Activated B cell treated with CpG ODN at 0.5 μM for 24 hours (primary cell): ENCODE measurements at places on chromosomes 16 and 17. TPM values are rescaled to one million over a fixed set of nuclear protein-coding genes. Genes with fewer than 3 reads are reported as not detected.

DNA sequence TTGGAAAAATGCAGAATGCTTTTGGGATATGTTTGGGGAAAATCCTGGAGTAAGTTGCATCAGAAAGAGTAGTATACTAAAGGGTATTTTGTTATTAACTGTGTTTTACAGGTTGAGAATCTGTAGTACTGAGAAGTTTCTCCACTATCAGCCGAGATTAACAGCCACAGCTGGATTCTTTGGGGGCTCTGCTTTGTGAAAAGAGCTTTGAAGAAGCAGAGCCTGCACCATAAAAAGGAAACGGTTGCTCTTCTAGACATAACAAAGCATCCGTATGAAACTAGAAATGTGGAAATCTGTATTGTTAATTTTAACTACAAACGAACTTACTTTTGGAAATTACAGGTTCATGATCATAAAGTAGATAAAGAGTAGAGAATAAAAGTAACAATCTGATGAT lies 5.3 kb downstream of the NLK start:
- H3K4me3 ChIP-seq: no peak overlapping the region
- no peak for DNase-seq
- H3K4me1 ChIP-seq: peaks cover 74% of the 10 kb centered on the region
- H3K36me3 ChIP-seq: peaks cover 6% of the 10 kb centered on the region

GRCh38 chr16:66434619-66435430 lies 7.7 kb downstream of the BEAN1 start:
- peaks cover 43% of the 10 kb centered on the region for H3K27me3 ChIP-seq
- no peaks in the 10 kb centered on the region for H3K4me1 ChIP-seq
- no peaks in the 10 kb centered on the region for H3K36me3 ChIP-seq
- H3K4me3 ChIP-seq: no peak overlapping the region
- DNase-seq: no peak
- no peak overlapping the region for H3K27ac ChIP-seq

DNA sequence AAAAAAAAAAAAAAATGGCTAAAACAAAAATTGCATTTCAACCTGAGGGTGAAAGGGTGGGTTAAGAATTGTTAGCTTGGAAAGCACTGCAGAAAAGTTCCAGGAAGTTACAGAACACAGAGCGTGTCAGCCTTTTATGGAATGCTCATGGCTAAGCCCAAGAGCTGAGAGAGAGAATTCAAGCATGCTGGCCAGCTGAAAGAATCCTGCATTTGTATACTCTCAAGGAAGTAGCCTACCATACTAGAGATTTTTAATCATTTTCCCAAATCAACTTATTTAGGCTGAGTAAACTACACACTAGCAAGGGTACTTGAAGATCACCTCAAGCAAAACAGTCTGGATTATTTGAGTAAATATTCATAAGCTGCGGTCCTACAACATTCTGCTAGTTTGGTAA lies 153.9 kb downstream of the KCNJ2 start:
- H3K27ac ChIP-seq: no peak overlapping the region
- H3K36me3 ChIP-seq: no peaks in the 10 kb centered on the region
- H3K4me1 ChIP-seq: no peaks in the 10 kb centered on the region
- no peak overlapping the region for H3K4me3 ChIP-seq
- no peaks in the 10 kb centered on the region for H3K27me3 ChIP-seq

WNT9B gene
- not detected in 2 replicates for total RNA-seq

GRCh38 chr17:58783380-58783779 lies 27.7 kb downstream of the PPM1E start:
- no peaks in the 10 kb centered on the region for H3K4me1 ChIP-seq
- H3K27me3 ChIP-seq: peaks cover 2% of the 10 kb centered on the region
- no peak overlapping the region for H3K27ac ChIP-seq
- no peak for DNase-seq

ABCA8 gene
- not detected in 2 replicates for total RNA-seq

FLOT2 gene
- 303 and 321 TPM in 2 replicates for total RNA-seq

EVI2B gene
- 104 and 111 TPM in 2 replicates for total RNA-seq

TSPOAP1 gene
- total RNA-seq: 16.7 and 22.5 TPM in 2 replicates

AKTIP gene
- total RNA-seq: 19.3 and 22.8 TPM in 2 replicates

P2RX1 gene
- 22.0 and 26.0 TPM in 2 replicates for total RNA-seq

DNA sequence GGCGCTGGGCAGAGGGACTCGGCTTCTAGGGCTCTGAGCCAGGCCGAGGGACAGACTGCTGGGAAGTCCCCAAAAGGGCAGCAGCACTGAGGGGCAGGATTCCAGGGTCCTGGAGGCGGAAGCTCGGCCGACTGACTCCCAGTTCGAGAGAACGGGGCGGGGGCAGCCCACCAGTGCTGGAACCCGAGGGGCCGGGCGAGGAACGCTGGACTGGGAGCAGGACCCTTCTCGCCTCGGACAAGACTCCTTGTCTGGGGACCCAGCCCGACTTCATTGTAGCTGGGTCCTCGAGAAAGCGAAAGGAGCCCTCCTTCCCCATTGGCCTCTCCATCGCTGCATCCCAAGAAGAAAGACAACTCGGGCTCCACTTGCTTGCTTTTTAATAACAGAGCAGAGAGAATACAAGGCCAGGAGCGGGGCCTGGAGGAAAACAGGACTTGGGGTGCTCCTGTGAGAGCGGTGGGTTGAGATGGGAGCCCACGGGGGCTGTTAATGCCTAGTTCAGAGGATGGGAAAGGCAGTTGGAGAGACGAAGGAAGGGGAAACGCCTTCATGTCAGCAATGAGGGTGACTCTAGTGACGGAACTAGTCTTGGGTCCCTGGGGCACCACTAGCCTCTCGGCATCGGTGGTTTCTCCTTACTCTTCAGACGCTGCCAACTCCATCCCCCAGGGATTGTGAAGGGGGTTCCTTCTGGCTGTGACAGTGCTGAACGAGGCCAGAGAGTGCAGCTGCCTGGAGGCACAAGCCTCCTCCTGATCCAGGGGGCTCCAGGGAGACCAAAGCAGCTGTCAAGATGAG lies 492 bp upstream of the CAMTA2 start:
- no peaks in the 10 kb centered on the region for H3K27me3 ChIP-seq
- H3K4me3 ChIP-seq: peak overlapping the region; percentile 92

TMIGD1 gene
- not detected in 2 replicates for total RNA-seq

- H3K36me3 ChIP-seq: peaks cover 18% of the 10 kb centered on the region
- peak overlapping the region; percentile 60 for H3K4me3 ChIP-seq
These were observed 1.2 kb upstream of the CBX4 start for GRCh38 chr17:79840269-79840988.

- H3K27ac ChIP-seq: no peak overlapping the region
- H3K36me3 ChIP-seq: no peaks in the 10 kb centered on the region
- no peak for DNase-seq
- H3K4me3 ChIP-seq: no peak overlapping the region
These were observed 79.9 kb upstream of the CBX4 start for GRCh38 chr17:79919164-79919585.

DNA sequence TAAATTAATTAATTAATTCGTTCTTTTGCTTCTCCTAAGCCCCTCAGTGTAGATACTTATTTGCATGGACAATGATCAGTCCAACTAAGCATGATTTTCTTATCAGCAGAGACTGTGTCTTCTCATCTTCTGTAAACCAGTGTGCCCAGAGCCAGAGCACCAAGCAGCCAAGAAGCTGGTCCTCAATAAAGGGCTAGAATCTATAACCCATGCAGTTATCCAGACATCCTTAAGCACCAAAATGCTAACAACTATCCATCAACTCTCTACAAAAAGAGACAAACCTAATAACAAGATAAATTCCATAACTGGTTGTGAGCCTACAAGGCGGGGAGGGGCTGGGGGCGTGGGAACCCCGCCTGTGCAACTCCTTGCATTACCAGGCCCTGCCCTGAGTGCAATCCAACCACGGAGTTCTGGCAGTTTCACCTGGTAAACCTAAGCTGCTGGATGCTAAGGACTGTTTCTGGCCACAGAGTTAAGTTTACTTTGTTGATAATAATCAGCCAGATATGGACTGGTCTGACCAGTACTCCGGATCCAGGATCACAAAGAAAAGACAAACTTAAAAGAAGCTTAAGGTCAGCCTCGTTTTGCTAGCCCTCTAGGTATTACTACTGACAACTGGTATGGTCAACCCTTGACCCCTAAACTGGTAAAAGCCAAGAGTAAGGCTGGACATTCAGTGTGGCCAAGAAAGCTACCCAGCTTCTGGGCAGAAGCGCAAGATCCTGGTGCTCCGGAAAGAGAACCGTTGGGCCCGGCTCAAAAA lies 51.5 kb downstream of the ZFHX3 start:
- H3K4me3 ChIP-seq: no peak overlapping the region
- no peaks in the 10 kb centered on the region for H3K27me3 ChIP-seq
- no peaks in the 10 kb centered on the region for H3K36me3 ChIP-seq
- no peak for DNase-seq
- no peak overlapping the region for H3K27ac ChIP-seq

TBC1D3K gene
- not detected in 2 replicates for total RNA-seq

DNA sequence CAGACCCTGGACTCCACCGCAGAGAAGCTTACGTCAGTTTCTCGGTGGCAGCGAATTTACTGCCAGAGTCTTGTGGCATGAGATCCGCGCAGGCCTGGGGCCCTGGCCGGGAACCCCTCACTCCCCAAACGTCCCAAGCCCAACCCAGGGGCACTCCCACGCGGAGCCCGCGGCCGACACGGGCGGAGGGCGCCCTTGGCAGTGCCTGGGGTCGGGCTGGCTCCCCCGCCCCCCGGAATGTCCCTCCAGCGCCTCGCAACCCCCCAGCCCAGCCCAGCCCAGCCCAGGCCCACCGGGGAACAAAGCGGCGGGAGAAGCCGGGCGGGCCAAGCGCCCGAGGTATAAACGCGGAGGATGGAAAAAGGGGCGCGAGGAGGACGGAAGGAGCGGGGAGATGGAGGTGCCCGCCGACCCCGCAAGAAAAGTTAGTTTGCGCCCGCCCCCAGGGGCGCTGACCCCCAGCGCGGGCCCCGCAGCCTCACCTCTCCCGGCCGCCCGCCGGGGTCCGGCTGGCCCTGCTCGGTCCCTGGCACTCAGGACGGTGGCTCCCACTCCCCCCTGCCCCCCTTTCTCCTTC lies 330 bp downstream of the CASKIN2 start:
- H3K27ac ChIP-seq: no peak overlapping the region
- no peak for DNase-seq
- H3K4me1 ChIP-seq: peaks cover 22% of the 10 kb centered on the region
- no peaks in the 10 kb centered on the region for H3K27me3 ChIP-seq
- H3K36me3 ChIP-seq: peaks cover 10% of the 10 kb centered on the region
- H3K4me3 ChIP-seq: peak overlapping the region; percentile 82

GRCh38 chr16:27174007-27174406 lies 29.3 kb upstream of the KDM8 start:
- peaks cover 53% of the 10 kb centered on the region for H3K4me1 ChIP-seq
- H3K4me3 ChIP-seq: peak overlapping the region; percentile 32
- H3K27me3 ChIP-seq: no peaks in the 10 kb centered on the region

DNA sequence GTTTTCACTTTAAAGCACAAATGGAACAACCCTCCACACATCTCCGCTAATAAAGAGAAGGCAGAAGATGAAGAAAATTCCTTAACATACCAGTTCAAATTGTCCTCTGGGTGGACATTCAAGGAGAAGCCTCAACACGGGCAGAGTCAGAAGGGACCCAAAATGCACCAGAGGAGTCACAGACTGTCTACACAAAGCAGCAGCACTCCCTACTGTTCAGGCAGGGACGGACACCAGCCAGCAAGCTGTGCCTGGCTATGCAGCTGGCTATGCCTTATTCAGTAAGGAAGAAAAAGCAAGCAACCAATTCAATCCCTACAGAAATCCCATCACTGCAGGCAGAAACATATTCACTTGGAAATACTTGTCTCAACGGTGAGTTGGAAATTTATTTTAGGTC lies 8.1 kb downstream of the DNAJC7 start:
- no peak for DNase-seq
- no peak overlapping the region for H3K27ac ChIP-seq
- H3K4me1 ChIP-seq: peaks cover 47% of the 10 kb centered on the region
- no peak overlapping the region for H3K4me3 ChIP-seq

GRCh38 chr16:14199624-14200023 lies 128.5 kb downstream of the MRTFB start:
- H3K27ac ChIP-seq: no peak overlapping the region
- no peak for DNase-seq
- H3K36me3 ChIP-seq: no peaks in the 10 kb centered on the region
- no peak overlapping the region for H3K4me3 ChIP-seq
- peaks cover 13% of the 10 kb centered on the region for H3K4me1 ChIP-seq

DNA sequence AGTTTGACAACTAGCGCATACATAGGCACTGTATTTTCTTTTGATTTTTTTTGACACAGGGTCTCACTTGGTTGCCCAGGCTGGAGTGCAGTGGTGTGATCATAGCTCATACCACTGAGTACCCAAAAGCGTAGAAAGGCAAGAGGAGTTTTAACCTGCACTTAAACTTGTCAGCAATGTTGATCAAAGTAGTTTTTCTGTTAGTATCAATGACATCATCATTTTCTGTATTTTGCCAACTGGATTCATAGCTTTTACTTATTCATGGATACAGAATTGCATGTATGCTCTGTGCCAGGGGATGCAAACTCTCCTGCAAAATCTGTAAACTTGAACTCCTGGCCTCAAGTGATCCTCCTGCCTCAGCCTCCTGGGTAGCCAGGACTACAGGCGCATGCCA lies 55.9 kb upstream of the ATP2A3 start:
- no peaks in the 10 kb centered on the region for H3K4me1 ChIP-seq
- H3K27ac ChIP-seq: no peak overlapping the region
- no peak for DNase-seq
- no peaks in the 10 kb centered on the region for H3K27me3 ChIP-seq
- H3K4me3 ChIP-seq: no peak overlapping the region

DNA sequence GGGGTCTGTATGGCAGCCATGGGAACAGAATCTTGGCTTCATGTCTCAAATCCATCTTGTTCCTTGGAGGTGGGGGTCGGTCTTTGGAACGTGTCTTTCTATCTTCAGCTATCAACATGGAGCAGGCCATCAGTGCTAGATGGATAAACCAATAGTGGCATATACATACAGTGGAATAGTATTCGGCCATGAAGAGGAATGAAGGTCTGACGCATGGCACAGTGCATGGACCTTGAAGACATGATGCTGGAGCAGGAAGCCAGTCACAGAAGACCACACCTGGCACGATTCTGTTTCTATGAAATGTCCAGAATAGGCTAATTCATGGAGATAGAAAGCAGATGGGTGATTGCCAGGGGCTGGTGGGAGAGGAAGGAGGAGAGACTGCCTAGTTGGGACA lies 7.8 kb downstream of the KCNG4 start:
- H3K36me3 ChIP-seq: no peaks in the 10 kb centered on the region
- H3K4me1 ChIP-seq: no peaks in the 10 kb centered on the region
- H3K4me3 ChIP-seq: no peak overlapping the region
- no peak overlapping the region for H3K27ac ChIP-seq
- peaks cover 13% of the 10 kb centered on the region for H3K27me3 ChIP-seq
- no peak for DNase-seq

DNA sequence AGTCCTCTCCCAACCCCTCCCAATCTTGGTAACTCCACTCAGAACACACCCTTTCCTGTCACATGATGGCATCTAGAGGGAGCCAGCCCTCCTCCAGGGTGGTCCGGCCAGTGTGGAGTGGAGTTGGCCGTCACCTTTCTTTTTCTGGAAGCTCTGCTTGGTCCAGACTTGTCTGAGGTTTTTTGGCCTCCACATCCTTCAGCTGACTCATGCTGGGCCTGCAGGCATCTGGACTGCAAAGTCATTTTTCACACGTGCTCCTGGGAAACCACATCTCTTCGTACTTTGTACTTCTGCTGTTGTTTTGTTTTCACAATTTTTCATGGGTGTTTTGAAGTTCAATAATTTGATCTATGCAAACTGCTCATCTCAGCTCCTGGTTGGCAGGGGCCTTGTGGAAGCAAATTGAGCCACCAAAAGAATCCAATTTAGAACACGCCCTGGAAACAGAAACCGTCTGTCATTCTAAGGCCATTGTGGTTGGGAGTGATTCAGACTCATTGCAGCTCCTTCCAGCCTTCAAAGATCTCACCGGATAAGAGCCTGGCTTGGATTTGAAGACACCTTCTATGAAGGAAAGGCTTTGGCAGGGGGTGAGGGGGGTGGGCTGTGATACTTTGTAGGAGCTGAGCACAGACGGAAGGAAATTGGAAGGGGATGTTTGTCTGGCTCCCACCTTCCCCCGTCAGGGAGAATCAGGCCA lies 42.4 kb upstream of the NF1 start:
- H3K36me3 ChIP-seq: no peaks in the 10 kb centered on the region
- H3K27me3 ChIP-seq: no peaks in the 10 kb centered on the region
- H3K27ac ChIP-seq: no peak overlapping the region
- no peak for DNase-seq
- no peak overlapping the region for H3K4me3 ChIP-seq
